ENCODE measurements at places on chromosomes 1 and 21. TPM values are rescaled to one million over a fixed set of nuclear protein-coding genes. Genes with fewer than 3 reads are reported as not detected.

NPHS2 gene
- total RNA-seq = not detected

GPX7 gene
- total RNA-seq = not detected

BRINP3 gene
- not detected for total RNA-seq

ADIPOR1 gene
- total RNA-seq = 265 TPM

CLCA4 gene
- total RNA-seq = not detected

CA6 gene
- 0.26 TPM for total RNA-seq

KIF26B gene
- 1.4 TPM for total RNA-seq

RER1 gene
- total RNA-seq = 181 TPM

ADAM30 gene
- not detected for total RNA-seq

SLC6A17 gene
- 6.9 TPM for total RNA-seq

GNAT2 gene
- 0.18 TPM for total RNA-seq

SELP gene
- not detected for total RNA-seq

CD1D gene
- not detected for total RNA-seq

MCOLN3 gene
- total RNA-seq = 1.9 TPM

- DNase-seq = peak; percentile 81
Measured at GRCh38 chr1:19815801-19816736, 986 bp upstream of the RNF186 start.

GRCh38 chr1:215005078-215005477 lies 77.5 kb upstream of the KCNK2 start:
- no peak for DNase-seq

DNA sequence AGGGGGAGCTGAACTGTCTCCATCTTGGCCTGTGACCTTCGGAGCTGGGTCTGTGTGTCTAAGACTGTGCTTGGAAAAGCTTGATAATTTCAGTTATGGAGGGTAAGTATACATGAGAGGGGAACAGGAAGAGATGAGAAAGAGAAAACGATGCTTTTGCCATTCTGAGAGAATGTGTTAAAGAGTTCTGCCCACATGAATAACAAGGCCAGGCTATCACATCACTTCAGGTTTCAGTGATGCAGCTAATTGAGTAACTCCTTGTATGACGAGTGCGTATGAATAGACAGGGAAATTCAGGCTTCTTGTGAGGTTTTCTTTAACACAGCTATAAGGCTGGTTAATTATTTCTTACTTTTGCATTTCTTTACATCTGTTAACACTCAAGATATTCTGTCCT lies 81.0 kb downstream of the PLPPR5 start:
- no peak for DNase-seq

GRCh38 chr1:225428881-225429455 lies 1.1 kb upstream of the LBR start:
- DNase-seq = no peak

DNA sequence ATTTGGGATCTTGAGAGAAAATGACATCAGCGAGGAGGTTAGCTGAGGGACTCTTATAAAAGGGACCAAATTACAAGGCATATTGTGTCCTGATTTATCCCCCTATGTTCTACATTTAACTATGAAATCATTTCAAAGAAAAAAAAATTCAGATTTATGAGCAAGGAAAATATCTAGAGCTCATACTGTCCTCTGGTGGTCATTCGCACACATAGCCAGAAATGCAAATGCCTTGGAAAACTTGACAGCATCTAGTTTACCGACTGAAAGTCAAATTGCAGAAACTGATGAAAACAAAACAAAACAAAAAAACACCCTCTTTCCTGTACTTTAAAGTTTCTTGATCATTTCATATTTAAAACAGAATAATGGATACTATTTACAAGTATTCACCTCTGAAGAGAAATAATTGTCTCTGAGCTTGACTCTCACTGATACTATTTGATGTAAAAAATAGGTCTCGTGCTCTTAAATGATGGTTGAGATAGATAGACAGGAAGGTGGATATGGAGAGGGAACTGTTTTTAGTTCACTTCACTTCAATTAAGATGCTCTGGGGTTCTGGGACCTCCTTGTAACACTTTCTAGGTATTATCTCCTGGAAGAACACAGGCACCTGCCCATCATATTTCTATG lies 253.8 kb downstream of the PCP4 start:
- peak; percentile 48 for DNase-seq

GRCh38 chr1:54099061-54099610 lies 45.7 kb downstream of the TCEANC2 start:
- DNase-seq = no peak

- DNase-seq = no peak
Measured at GRCh38 chr1:52158218-52158617, 16.3 kb downstream of the ZFYVE9 start.

GRCh38 chr1:2000850-2001249 lies 2.7 kb downstream of the CFAP74 start:
- no peak for DNase-seq

GRCh38 chr1:200922406-200922805 lies 27.7 kb downstream of the INAVA start:
- DNase-seq = no peak

DNA sequence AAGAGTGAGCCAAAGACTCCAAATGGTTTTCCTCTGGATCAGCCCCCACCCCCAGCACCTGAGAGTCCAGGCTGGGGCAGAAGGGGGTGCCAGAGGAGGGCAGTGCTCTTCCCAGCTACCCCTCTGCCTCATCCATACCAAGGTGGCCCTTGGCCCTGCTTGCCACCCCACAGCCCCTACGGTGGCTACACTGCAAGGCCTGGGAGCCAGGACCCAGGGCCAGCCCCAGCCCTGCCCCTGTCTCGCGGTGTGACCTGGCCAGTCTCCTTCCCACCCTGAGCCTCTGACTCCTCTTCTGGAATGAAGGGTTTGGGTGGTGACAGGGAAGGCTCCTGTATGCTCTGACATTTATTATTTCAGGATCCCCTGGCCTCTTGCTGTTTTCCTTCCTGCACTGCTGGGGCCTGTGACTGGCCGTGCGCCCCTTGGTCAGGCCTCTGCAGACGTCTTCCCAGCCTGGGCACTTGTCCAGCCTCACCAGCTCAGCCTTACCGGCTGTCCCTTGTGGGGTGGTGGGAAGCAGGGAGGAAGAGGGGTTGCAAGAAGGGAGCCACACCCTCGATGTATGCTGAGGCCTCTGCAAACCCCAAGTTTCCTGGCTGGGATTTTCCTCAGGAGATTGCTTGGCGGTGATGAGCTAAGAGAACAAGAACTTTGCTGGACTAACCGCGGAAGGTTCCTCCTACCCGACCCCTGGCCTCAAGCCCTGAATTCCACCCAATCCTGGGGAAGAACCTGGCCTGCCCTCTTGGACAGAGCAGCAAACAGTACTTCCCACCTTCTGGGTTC lies 13.5 kb downstream of the ASAP3 start:
- no peak for DNase-seq

GRCh38 chr1:95236784-95237575 lies 3.0 kb downstream of the RWDD3 start:
- DNase-seq = no peak

DNA sequence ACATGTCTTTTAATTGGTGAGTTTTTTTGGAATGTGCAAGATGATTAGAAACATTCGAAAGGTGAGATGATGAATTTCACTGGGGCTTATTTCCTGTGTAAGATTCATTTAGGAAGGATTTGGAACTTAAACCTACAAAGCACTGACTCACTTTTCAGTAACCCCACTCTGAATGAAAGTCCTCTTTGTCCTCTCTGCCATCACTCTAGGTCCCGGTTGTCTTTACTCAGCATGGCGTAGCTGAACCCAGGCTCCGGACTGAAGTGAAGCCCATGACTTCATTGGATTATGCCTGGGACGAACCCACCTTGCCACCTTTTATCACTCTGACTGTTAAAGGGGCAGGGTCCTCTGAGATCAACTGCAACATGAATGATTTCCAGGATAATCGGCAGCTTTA lies 139.4 kb downstream of the VPS13D start:
- peak; percentile 37 for DNase-seq

- DNase-seq = no peak
Measured at GRCh38 chr21:29470397-29470796, 171.7 kb downstream of the BACH1 start.

- DNase-seq = peak; percentile 54
Measured at GRCh38 chr1:239772446-239772845, 319.2 kb upstream of the FMN2 start.

GRCh38 chr1:151327903-151328674 lies 873 bp upstream of the PI4KB start:
- DNase-seq = peak; percentile 59

DNA sequence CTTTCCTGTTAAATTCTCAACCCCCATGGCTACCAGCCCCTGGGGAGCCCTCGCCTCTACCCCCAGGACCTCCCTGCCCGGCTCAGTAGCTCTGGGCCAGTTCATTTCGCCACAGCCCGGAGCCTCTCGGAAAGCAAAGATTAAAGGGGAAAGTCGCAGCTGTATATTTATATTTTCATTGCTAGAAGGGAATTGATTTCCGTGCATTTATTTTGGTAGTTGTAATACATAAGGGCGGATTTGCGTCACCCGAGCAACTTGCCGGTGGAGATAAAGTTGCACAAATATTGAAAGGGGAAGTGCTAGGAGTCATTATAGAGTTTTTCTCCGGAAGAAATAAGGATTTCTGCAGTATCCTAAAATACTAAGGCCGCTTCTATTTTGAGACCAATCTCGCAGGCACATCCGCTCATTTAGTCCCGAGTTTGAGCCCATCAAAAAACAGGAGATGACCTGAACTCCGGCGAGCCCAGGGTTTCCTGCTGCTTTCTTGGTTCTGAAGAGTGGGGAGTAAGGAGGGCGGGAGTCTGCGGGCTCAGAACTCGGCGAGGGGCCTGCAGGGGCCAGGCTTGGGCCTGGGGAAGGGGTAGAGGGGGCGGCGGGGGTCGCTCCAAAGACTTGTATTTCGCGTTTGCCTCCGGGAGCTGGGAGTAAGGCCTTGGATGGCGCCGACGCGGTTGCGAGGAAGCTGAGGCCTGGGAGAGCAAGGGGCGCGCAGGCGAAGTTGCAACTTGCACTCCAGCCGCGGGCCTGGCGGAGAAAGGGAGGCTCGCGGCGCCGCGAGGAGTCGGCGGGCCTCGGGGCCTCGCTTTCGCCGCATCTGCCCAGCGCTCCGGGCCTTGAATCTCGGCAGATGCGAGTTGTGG lies 2.5 kb upstream of the HLX start:
- no peak for DNase-seq

GRCh38 chr1:200588698-200589097 lies 31.9 kb downstream of the KIF14 start:
- no peak for DNase-seq

DNA sequence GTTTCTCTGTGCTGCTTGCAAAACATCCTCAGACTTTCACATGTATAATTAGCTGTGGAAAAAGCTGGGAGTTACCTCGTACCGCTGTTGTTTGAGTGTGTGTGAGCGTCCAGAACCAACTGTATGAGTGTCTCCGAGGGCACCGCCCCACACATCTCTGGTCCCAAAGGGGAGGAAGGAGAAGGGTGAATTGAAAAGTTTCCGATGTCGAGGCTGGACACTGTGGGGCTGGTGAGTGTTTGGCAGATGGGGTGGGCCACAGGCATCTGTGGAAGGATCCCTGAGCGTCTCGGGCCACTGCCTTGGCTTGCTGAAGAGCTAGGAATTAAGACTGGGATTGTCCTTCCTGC lies 1.2 kb downstream of the ATP2B4 start:
- no peak for DNase-seq

- no peak for DNase-seq
Measured at GRCh38 chr1:82260666-82261065, 459.9 kb downstream of the ADGRL2 start.

DNA sequence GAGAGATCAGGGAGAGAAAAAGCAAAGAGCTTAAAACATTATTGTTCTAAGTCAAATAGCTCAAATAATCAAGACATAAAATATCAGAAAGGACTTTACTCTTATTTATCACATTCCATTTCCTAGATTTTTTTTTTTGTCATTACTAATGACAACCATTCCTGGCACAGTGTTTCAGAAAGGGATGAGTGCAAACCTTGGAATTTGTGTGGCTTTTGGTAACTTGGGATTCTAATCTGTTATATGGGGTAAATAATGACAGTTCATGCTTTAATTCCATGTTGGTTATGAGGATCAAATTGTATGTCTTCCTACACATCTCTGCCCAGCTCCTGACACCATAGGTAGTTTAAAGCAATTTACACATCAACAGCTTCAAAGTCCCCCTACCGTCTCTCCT lies 358.4 kb upstream of the ADGRL4 start:
- DNase-seq = no peak

- DNase-seq = no peak
Measured at GRCh38 chr1:111275780-111276433, 14.7 kb upstream of the CHIA start.

DNA sequence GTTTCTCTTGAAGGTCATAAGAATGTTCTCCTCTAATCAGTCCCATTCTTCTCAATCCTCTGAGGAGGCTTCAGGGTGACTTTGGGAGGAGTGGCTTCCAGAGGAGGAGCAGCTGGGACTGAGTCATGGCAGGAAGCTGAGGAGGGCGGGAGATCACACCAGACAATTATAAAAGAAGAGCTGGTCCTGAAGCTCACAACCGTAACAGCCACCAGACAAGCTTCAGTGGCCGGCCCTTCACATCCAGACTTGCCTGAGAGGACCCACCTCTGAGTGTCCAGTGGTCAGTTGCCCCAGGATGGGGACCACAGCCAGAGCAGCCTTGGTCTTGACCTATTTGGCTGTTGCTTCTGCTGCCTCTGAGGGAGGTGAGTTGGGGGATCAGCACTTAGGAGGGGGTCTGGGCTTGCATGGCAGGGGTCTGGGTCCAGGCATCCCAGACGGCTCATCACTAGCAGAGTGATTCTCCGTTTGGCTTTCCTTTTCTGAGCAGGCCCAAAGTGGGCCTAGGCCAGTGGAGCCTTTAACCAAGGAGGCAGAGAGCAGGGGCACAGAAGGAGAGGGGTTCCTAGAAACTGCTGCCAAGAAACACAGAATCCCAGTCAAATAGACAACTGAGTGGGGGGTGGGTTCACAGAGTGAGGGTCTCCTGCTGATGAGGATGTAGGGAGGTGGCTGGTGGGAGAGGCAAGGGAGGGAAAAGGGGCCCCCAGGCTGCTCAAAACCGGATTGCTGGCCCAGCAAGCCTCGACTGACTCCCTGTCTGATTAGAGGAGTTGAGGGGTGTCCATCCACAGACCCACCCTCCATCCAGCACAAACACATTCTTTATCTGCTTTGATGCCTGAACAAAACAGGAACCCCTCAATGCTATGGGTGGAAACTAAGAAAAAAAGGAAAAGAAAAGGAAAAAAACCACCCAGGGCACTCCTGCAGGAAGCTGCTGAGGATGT lies at the start of gene ECM1:
Gene ECM1, plus strand, starts transcription at position 198 of the 953 bp plus-strand sequence. Its CDS starts 101 bp downstream, at position 299.
- peak; percentile 91 for DNase-seq

DNA sequence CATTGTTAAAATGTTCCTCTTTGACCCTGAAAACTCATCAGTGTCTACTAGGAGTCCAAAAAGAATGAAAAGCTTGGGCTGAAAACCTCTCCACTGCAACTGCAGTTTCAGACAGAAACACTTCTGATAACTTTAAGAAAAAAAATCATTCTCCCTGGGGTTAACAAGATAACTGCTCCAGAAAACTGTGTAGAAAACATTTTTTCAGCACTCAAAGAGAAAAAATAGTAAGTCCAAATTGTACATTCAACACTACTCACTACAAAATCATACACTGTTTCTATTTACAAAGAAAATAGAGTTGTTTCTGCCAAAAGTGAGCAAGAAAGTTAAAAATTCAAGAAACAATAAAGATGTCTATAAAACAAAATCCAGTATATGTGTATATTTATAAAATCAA lies 157.8 kb downstream of the RERE start:
- no peak for DNase-seq

All from SK-MEL-5 (cell line).